ENCODE measurements at places on chromosomes 4 and X. TPM values are rescaled to one million over a fixed set of nuclear protein-coding genes. Genes with fewer than 3 reads are reported as not detected.

ATP8A1 gene
- 50.7 TPM for total RNA-seq

ZAR1 gene
- not detected for total RNA-seq

EVC gene
- 346 TPM for total RNA-seq

PRR32 gene
- not detected for total RNA-seq

CYP2U1 gene
- total RNA-seq, result 3.6 TPM

ZNF157 gene
- not detected for total RNA-seq

RHOXF2B gene
- total RNA-seq, result not detected

MAGEE1 gene
- total RNA-seq, result 0.45 TPM

TEX13C gene
- total RNA-seq, result not detected

SMIM10 gene
- not detected for total RNA-seq

INTU gene
- total RNA-seq, result 27.4 TPM

RAI2 gene
- 10.1 TPM for total RNA-seq

SSX4B gene
- total RNA-seq, result not detected

HTR2C gene
- total RNA-seq, result not detected

PAGE3 gene
- not detected for total RNA-seq

USO1 gene
- 107 TPM for total RNA-seq

ATRX gene
- 225 TPM for total RNA-seq

YY2 gene
- 5.7 TPM for total RNA-seq

SPANXB1 gene
- not detected for total RNA-seq

RASSF6 gene
- 5.5 TPM for total RNA-seq

POU4F2 gene
- total RNA-seq, result not detected

CXCL6 gene
- not detected for total RNA-seq

HTN3 gene
- not detected for total RNA-seq

All from stomach (tissue), 19 donors.